Camera-type eye (tissue), 1 donor: ENCODE measurements at places on chromosomes 2 and 18. TPM values are rescaled to one million over a fixed set of nuclear protein-coding genes. Genes with fewer than 3 reads are reported as not detected.

Gene IL36B
- total RNA-seq, result not detected

Gene EML6
- 11.4 TPM for total RNA-seq

Gene FHOD3
- 49.9 TPM for total RNA-seq

Gene DQX1
- total RNA-seq, result 0.55 TPM

Gene DHX57
- 40.8 TPM for total RNA-seq

Gene CTAGE1
- total RNA-seq, result not detected

Gene NETO1
- 49.0 TPM for total RNA-seq

Gene HAAO
- 28.8 TPM for total RNA-seq

Gene C1QL2
- 4.1 TPM for total RNA-seq

Gene ABCG5
- total RNA-seq, result 0.27 TPM

Gene TRABD2A
- total RNA-seq, result 0.77 TPM

Gene PLEK
- total RNA-seq, result 7.2 TPM

Gene PROKR1
- 3.1 TPM for total RNA-seq

Gene CRYGD
- total RNA-seq, result 823 TPM

Gene ARHGAP15
- 20.8 TPM for total RNA-seq

Gene ACVR1C
- 0.44 TPM for total RNA-seq

Gene POTEJ
- 0.71 TPM for total RNA-seq

Gene ALPI
- total RNA-seq, result not detected

Gene PLEKHA3
- total RNA-seq, result 24.2 TPM

Gene NBEAL1
- total RNA-seq, result 61.7 TPM

Gene HOXD8
- total RNA-seq, result 2.1 TPM

Gene GPD2
- 72.7 TPM for total RNA-seq

Gene ANO7
- total RNA-seq, result 1.4 TPM

Gene VRK2
- total RNA-seq, result 12.1 TPM

Gene RRM2
- 14.7 TPM for total RNA-seq

Gene SPIRE1
- total RNA-seq, result 43.8 TPM

Gene SIX3
- total RNA-seq, result 35.2 TPM

Gene GRHL1
- total RNA-seq, result 12.4 TPM

Gene ST3GAL5
- total RNA-seq, result 32.7 TPM

Gene RALB
- 52.9 TPM for total RNA-seq

Gene SCN2A
- 24.2 TPM for total RNA-seq

Gene L3MBTL4
- 10.8 TPM for total RNA-seq

Gene LIMS4
- total RNA-seq, result not detected

Gene DIS3L2
- 58.4 TPM for total RNA-seq

Gene TMEM127
- total RNA-seq, result 23.3 TPM

Gene NCKAP5
- total RNA-seq, result 58.8 TPM
